Umbilical cord (tissue), 2 donors: ENCODE measurements at places on chromosomes 13 and 19. TPM values are rescaled to one million over a fixed set of nuclear protein-coding genes. Genes with fewer than 3 reads are reported as not detected.

Gene CC2D1A
- 0.96 TPM for total RNA-seq

Gene GRIN2D
- 4.3 TPM for total RNA-seq

Gene CPT1C
- total RNA-seq: 4.3 TPM

Gene PLPPR3
- total RNA-seq: not detected

Gene ZNF30
- 5.5 TPM for total RNA-seq

Gene CEACAM18
- total RNA-seq: not detected

Gene CEACAM6
- total RNA-seq: 2.2 TPM

Gene IFI30
- 4.3 TPM for total RNA-seq

Gene S1PR4
- total RNA-seq: 1.7 TPM

Gene SLC10A2
- 5.1 TPM for total RNA-seq

Gene CCNA1
- total RNA-seq: not detected

Gene PBX4
- 10.8 TPM for total RNA-seq

Gene GPC6
- total RNA-seq: 37.6 TPM

Gene NCR1
- total RNA-seq: not detected

Gene IFNL1
- not detected for total RNA-seq

Gene ZNF585A
- 47.9 TPM for total RNA-seq

Gene IRF2BP1
- total RNA-seq: 16.9 TPM

Gene APOC4
- total RNA-seq: not detected

Gene C13orf46
- 0.48 TPM for total RNA-seq

Gene AP3D1
- total RNA-seq: 46.0 TPM

Gene DACH1
- total RNA-seq: 3.6 TPM

Gene KRTDAP
- 56.1 TPM for total RNA-seq

Gene GMIP
- total RNA-seq: 7.5 TPM

Gene DLEU7
- total RNA-seq: 2.6 TPM

Gene GRK1
- total RNA-seq: not detected

Gene ITGBL1
- 5.1 TPM for total RNA-seq

Gene ZNF253
- 10.8 TPM for total RNA-seq

Gene CTXN1
- 6.0 TPM for total RNA-seq

Gene NMRK2
- not detected for total RNA-seq

Gene KLK1
- total RNA-seq: not detected

Gene IRGC
- total RNA-seq: not detected

Gene ANGPTL8
- total RNA-seq: not detected
